Fibroblast of skin of right biceps (primary cell): ENCODE measurements at places on chromosomes 2 and 18.
A peak's percentile ranks its signal among the peaks of the same experiment; 100 is the strongest.

GRCh38 chr2:196289000-196289399, 117.6 kb upstream of the STK17B start:
- no peak for DNase-seq

DNA sequence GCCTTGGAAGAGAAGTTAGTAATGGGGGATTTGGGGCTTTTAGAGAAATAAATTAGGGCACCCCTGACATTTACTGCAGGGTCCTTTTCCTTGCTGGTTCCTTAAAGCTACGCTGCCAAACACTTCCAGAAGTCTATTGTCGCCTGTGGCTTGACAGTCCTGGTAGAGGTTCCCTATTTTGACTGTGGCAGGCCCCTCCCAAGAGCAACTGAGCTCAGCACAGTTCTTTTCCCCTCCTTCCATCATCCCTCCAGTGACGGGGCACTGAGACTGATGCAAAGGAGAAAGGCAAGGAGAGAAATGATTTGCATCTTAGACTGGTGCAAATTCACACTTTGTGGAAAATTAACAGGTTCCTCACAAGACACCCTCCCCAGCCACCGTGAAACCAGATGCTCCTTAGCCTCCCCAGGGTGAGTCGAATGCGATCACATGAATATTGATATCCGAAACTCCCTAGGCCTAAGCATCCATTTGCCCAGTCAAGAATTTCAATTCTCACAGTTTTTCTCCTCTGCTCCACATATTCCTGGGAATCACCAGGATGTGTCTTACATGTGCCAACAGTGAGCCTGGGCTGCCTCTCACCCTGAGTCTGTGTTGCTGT, 45.4 kb downstream of the RABL2A start:
- no peak for DNase-seq

DNA sequence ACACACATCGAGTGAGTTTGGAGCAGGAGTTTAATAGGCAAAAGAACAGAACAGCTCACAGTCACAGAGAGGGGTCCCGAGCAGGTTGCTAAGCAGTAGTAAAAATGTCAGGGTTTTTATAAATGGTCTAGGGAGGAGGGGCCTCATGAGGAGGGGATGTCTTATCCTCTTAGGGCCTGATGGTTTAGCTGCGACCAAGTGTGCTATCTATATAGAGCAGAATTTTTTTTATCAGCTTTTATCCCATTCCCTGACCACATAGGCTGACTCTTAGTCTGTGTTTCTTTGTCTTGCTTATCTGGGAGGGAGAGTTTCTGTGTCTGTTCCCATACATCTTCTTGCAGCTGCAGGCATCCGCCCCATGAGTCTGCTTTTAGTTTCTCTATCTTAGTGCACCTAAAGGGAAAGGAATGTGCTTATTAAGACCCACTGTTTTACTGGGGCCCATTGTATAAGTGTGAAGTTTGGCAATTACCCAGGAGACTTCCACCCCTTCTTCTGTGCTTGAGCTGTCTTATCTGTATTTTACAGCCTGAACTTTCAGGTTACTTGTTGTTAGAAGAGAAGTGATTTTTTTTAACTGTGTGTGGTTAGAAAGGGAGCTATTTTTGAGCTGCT, 30.4 kb upstream of the GMCL1 start:
- peak; percentile 72 for DNase-seq

DNA sequence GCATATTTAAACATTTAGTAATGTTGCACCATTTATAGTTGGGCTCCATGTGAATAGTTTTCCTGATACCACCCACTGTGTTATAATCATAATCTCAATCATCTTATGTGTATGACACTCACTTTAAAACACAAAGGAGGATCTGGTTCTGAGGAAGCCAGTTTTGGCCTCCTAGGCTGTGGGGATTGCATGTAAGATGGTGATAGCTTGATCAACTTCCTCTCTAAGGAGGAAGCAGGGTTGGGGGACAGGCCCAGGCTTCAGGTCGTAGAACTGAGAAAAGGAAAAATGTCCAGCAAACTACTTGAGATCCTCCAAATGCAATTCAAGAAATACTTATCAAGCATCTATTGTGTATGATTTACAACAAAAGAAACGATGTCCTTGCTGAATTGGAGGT, 4.9 kb upstream of the PPM1B start:
- no peak for DNase-seq

GRCh38 chr18:8657873-8658470, 47.4 kb upstream of the MTCL1 start:
- DNase-seq: peak; percentile 72

GRCh38 chr2:105470979-105471378, 72.1 kb upstream of the FHL2 start:
- no peak for DNase-seq

- DNase-seq: no peak
Observed at GRCh38 chr18:76398295-76398694, 96.7 kb downstream of the ZNF516 start.

DNA sequence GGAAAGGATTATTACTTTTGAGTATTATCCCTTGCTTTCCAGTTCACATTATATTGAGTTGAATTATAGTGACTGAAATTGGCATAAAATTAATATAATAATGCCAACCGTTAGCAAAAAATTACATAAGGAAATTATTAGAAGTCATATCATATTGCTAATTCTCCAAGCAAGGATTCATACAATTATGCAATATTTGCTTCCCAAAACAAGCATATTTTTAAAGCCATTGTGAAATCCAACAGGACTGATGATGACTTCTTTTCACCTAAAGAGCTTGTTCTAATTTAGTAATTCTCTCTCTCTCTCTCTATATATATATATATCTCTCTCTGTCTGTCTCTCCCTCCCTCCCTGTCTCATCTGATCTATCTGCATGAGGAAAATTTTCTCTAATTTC, 283.5 kb downstream of the DSEL start:
- DNase-seq: no peak
